ENCODE measurements at places on chromosomes 7 and 10.

DNA sequence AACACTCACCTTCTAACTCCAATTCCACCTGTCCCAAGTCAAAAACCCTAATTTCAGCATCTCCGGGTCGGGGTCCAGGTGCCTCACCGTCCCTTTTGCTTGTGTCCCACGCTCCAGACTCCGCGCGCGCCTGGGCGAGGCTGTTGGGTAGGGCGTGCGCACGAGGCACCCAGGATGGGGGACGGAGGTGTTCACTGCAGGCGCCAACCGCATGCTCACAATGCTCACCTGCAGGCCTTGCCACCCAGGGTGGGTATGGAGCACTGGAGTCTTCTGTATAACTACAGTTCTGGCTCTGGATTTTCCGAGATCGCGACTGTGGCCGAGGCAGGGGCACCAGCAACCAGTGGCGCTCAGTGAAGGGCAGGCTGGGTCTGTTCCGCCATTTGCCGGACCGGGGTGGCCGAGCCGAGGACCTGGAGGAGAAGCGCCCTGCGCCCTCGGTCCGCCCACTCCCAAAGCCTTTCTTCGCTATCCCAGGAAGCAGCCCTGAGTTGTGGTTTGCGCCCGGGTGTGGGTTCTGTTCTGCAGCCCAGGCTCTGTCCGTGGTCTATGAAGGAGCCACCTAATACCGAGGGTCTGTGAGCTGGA is 8.7 kb downstream of the FAM200A start:
- DNase-seq = no peak

- no peak for DNase-seq
Observed at GRCh38 chr7:102285540-102286236, 980 bp upstream of the SH2B2 start.

- DNase-seq = no peak
Observed at GRCh38 chr7:8362723-8363369, 70.6 kb upstream of the NXPH1 start.

DNA sequence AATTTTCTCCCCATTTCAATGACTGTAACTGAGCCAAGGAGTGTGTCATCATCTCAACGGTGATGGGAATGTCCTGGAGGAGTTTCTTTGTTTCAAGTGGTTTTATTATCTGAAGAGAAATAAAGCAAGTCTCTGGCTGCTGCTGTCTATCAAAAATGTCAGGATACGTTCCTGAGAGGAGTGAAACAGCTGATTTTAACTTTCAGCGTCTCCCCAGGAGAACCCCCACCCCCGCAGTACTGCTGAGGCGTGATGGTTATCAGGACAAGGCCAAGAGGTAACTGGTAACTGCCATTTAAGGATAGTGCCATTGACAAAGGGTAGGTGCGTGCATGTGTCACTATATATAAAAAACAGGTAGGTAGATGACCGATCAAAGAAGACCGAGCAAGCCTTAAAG is 70.3 kb upstream of the LRGUK start:
- no peak for DNase-seq

DNA sequence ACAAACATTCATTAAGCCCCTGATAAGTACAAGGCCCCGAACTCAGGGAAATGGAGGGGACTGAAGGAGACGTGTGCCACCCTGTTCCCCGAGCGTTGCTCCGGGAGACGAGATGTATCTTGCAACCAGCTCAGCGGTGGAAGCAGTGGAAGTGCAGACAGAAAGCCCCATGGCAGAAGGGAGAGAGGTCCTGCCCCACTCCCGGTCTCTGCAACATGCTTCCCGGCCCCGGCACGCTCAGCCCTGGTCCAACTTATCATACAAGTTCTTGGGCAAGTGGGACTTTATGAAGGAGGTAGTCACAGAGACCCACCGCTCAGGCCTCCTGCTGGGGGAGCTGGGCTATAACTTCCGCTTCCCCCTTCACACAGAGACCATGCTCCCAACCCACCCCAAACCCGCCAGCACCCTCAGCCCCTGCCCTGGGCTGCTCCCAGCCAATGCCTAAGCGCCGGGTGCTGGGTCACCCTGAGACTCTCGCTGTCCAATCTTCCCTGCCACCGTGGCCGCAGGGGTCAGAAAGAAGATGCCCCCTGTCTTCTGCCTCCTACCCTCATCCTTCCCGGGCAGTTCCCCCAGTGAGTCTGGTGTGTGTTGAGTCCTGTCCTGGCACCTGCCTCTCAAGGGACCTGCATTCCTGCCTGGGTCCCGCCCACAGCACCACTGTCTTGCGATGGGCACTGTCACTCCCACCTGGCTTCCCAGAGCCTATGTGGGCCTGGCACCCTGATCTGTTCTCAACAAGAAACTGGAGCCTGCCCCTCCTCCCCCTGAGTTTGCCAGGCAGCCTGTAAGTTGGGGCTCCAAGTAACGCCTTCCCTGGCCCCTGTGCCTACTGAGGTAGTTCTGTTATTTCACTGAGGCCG is 157.7 kb downstream of the PRKAG2 start:
- DNase-seq = no peak

DNA sequence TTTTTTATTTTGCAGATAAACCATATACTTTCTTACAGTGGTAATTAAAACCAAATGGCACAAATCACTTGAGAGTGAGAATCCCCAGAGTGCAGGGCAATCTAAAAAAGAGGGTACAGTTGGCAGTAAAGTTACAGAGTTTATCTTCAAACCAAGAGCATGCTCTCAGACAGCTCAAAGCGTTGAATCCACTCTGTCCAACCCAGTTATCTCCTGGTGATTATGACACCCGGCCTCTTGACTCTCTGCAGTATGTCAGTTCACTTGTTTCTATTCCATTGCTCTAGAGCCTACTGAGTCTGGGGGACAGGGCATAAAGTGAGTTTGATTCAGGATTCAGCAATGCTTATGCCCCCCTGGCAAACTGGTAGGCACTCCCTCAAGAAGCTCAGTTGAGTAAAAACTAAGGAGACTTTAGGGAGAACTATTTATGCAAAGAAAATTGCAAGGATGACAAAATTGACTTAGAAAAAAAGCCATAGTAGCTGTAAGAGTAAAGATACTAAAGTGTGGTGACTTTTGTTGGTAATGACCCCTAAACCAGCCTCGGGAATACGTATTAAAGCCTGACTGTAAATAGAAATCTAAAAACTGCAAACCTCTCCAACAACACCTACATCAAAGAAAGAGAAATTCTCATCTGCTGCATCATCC is 55.5 kb downstream of the COL1A2 start:
- DNase-seq = no peak
